ENCODE measurements at places on chromosomes 16 and 17.
A peak's percentile ranks its signal among the peaks of the same experiment; 100 is the strongest.

DNA sequence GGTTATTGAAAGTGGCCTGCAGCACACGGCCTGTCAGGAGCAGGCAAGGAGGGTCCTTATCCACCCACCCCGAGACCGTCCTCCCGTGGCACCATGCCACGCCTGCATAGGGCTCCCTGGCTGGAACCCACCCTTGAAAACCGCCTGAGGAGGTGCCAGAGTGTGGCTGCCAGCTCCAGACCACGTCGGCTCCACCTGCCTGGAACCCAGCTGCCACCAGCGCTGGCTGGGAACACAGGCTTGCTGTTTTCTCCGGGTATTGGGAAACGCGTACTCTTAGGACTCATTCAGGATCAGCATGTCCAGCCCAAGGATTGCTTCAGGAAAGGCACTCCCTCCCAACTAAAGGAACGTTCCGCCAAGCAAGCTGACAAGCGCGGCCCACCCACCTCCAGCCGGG lies 6.7 kb downstream of the ARL16 start:
- DNase-seq, result no peak

DNA sequence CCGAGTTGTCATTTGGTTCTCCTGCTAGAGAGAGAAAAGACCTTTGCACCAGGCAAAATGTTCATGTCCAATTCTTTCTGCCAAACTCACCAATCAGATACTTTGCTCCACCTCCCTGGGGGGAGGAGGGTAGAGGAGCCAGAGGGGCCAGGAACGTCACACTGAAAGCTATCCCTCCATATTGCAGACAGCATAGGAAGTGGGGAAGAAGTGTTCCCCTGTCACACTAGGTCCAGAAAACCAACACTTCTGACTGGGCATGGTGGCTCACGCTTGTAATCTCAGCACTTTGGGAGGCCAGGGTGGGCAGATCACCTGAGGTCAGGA lies 9.5 kb downstream of the HSD17B2 start:
- DNase-seq, result no peak

GRCh38 chr17:44900894-44901293 lies 1.6 kb upstream of the EFTUD2 start:
- DNase-seq, result no peak

- DNase-seq, result no peak
Observed at GRCh38 chr16:76311260-76311659, 34.1 kb downstream of the CNTNAP4 start.

GRCh38 chr17:3961564-3962047 lies 2.6 kb downstream of the ATP2A3 start:
- no peak for DNase-seq

DNA sequence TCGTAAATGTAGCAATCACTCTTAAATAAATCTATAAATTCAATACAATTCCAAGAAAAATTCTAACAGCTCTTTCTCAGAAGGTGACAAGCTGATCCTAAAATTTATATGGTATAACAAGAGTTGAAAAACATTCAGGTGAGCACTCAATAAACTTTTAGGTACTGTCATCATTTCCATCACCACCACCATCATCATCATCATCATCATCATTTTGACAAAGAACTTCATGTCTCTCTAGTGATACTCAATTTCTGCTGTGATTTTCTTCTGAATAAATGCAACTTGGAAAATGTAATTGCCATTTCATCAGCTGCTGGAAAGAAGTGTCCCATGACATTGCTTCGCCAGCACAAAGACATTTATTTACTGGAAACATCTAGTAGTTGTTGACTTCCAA lies 222.9 kb upstream of the IRX5 start:
- no peak for DNase-seq

- no peak for DNase-seq
Observed at GRCh38 chr17:31428111-31428510, 36.6 kb downstream of the RAB11FIP4 start.

DNA sequence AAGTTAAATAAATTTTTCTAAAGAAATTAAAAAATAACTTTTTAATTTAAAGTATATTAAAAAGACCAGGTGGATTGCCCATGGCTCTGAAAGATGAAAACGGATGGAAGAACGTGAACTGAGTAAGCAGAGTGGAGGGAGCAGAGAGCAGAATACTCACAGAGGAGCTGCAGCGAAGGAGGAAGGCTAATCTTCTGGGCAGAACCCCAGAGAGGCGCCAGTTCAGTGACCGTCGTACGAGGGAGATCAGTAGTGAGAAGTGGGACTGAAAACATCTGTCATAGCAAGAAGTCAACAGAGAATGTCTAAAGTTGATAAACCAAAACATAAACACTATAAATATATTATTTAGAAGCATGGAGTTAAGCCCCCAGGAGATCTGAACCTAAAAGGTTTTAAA lies 34.9 kb downstream of the UBE2G1 start:
- DNase-seq, result no peak

DNA sequence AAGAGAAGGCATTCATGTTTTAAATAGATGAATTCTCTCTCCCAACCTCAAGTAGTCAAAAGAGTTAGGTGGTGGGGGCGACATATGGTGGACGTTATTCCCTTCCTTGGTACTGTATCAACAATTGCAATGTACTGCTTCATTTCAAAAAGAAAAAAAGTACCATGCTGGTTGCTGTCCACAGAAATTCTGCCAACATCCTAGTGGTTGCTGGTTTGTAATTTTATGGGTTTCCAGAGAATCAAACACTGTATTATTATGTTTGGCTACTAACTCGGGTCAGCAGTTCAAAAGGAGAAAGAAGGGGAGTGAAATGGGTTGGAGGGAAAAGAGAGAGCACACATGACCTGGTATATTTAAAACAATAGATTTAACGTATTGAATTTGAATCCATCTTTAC lies 61.1 kb upstream of the KCNJ16 start:
- DNase-seq, result no peak

DNA sequence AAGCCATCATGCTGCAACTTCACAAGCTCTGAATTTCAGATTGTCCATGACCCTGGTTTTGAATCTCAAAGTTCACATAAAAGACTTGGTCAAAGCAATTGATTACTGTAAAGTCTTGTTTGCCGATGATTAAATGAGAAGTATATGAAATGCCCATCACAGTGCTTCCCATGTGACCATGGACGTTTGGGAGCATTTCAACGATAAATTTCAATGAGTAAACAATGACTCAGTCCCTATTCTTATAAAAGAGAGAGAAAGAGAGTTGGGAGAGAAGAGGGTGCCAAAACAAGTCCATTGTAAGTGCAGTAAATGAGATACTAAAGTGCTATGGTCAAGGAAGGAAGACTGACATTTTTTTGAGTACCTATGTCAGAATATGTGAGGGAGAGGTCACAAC lies 276.9 kb downstream of the SOX9 start:
- no peak for DNase-seq

DNA sequence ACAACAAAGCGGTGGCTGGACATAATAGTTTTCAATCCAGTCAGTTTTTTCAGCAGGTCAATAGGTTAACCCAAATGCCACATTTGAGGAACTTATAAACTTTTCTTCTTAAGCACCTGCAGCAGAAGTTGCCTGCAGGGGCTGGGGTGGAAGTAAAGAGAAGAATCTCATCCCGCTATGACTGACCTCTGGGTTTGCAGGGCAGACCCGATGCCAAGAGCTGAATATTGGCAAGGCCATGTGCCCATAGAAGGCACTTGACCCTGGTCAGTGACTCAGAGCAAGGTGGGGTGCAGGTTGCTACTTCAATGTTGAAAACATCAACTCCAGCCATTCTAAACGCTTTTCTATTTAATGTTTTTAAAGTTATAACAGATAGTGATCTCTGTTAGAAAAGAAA lies 17.9 kb upstream of the SMPD3 start:
- no peak for DNase-seq

GRCh38 chr16:24156777-24157176 lies 99.4 kb upstream of the CACNG3 start:
- no peak for DNase-seq

DNA sequence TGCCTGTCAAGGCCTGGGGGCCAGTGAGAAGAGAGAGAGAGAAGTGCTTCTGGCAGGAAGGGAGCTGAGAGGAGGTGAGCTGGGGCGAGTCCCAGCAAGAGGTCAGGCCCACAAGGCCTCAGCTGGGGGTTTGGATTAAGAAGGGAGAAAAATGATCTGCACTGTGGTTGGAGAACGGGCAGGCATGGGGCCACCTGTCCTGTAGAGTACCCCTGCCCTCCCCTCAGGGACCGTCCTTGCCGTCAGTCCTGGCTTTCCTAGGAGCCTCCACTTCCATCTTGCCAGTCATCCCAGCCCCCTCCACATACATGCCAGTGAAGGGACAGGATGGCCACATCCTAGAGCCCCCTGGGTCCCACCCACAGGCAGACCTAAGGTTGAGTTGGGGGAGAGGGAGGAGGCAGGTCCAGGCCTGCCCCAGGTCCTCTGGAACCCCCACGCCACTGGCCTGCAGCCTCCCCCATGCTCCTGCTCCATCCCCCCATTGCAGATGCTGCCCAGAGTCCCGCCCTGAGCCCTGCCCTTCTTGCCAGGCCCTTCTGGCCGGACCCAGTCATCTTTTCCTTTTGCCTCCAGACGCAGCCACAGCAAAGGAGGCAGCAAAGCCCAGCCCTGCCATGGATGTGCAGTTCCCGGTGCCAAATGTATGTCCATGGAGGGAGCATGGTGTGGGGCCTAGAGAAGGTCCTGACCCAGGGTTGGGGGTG lies 18.9 kb downstream of the KATNB1 start:
- no peak for DNase-seq

DNA sequence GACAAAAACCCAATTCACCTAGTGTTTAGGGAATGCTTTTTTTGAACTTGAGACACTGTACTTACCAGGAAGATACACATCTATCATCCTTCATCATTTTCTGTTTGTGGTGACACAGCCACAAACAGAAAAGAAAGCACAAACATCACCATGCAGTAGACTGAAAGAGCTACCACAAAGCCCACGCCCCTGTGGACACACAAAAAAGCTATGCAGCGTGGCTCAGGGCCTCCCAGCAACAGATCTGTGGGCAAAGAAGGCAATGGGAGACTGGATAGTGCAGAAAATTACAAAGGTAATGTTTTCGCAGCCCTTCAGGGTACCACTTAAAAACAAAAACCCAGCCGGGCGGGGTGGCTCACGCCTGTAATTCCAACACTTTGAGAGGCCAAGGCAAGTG lies 9.6 kb downstream of the COTL1 start:
- DNase-seq, result no peak

- DNase-seq, result no peak
Observed at GRCh38 chr17:29560316-29560715, 6.5 kb downstream of the ABHD15 start.

DNA sequence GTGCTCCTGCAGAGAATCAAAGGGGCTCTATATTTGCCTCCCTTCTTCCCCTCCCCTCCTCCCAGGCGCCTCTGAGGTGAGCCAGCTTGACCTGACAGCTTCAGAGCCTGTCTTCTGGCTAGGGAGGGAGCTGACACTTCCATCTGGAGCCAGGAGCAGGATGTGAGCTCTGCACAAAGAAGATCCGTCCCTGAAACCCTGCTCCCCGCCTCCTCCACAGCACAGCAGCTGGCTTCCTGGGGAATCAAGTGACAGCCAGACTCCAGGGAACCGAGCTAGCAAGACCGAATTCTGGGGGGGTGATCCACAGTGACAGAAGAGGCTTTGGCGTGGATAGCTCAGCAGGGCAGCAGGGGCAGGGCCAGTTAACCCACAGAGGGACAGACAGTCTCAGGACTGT lies 37.2 kb downstream of the CCDC182 start:
- peak; percentile 35 for DNase-seq

Data from NCI-H1436 (cell line).